ENCODE measurements at places on chromosomes 16 and 17. TPM values are rescaled to one million over a fixed set of nuclear protein-coding genes. Genes with fewer than 3 reads are reported as not detected.

GRCh38 chr16:20620003-20620402 lies 43.8 kb upstream of the ACSM2B start:
- H3K36me3 ChIP-seq = no peaks in the 10 kb centered on the region
- H3K4me3 ChIP-seq = no peak overlapping the region
- DNase-seq = no peak
- no peaks in the 10 kb centered on the region for H3K4me1 ChIP-seq
- H3K27ac ChIP-seq = no peak overlapping the region
- H3K27me3 ChIP-seq = no peaks in the 10 kb centered on the region

- H3K27ac ChIP-seq = peak overlapping the region; percentile 64
- no peak for DNase-seq
- peaks cover 97% of the 10 kb centered on the region for H3K27me3 ChIP-seq
- H3K4me3 ChIP-seq = peak overlapping the region; percentile 4
- H3K36me3 ChIP-seq = no peaks in the 10 kb centered on the region
Measured at GRCh38 chr17:61404913-61405685, 5.5 kb downstream of the TBX2 start.

The IRX3 gene
- total RNA-seq = not detected

- peaks cover 20% of the 10 kb centered on the region for H3K4me1 ChIP-seq
- H3K36me3 ChIP-seq = no peaks in the 10 kb centered on the region
- H3K27ac ChIP-seq = peak within 1 kb of the TSS; percentile 91
- peaks cover 4% of the 10 kb centered on the region for H3K27me3 ChIP-seq
- peak within 1 kb of the TSS; percentile 95 for H3K4me3 ChIP-seq
Measured at GRCh38 chr17:62965686-62966425, at the start of gene TANC2. Gene TANC2 (plus strand): TSS chr17:62966235. CDS start chr17:63009560, 43,325 bp downstream.

The LGALS9B gene
- total RNA-seq = 12.7 TPM

- H3K27me3 ChIP-seq = no peaks in the 10 kb centered on the region
- H3K4me3 ChIP-seq = peak overlapping the region; percentile 57
- H3K27ac ChIP-seq = peak overlapping the region; percentile 93
- peak; percentile 92 for DNase-seq
Measured at GRCh38 chr17:50541716-50542688, 5.0 kb upstream of the SPATA20 start.

DNA sequence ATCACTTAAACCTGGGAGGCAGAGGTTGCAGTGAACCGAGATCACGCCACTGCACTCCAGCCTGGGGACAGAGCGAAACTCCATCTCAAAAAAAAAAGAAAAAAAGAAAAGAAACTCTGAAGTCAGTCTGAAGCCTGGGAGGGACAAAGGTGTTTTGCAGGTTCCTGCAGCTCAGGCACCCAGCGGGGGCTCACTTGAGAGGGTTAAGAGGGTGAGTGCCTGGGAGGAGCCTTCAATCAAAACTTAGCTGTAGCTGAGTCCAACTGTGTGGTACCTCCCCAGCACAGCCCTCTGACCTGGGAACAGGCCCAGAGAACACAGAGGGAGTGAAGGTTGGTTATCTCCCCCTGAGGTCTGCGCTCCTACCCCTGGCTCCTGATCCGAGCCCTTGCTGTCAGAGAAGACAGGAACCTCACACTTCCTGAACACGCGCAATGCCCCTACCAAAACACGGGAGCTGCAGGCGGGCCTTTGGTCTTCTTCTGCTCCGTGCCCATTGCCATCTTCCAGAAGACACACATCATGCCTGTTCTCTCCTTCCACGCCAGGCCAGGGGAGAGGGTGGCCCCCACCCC lies 20.4 kb upstream of the ZC3H18 start:
- H3K27ac ChIP-seq = no peak overlapping the region
- peaks cover 29% of the 10 kb centered on the region for H3K27me3 ChIP-seq
- H3K4me3 ChIP-seq = no peak overlapping the region

GRCh38 chr17:58314706-58315015 lies 13.9 kb downstream of the TSPOAP1 start:
- H3K36me3 ChIP-seq = no peaks in the 10 kb centered on the region
- H3K27ac ChIP-seq = no peak overlapping the region
- H3K4me3 ChIP-seq = no peak overlapping the region
- H3K27me3 ChIP-seq = no peaks in the 10 kb centered on the region

The KRTAP2-3 gene
- total RNA-seq = not detected

The SLFN14 gene
- total RNA-seq = not detected

GRCh38 chr16:57862698-57863433 lies 60.6 kb upstream of the KIFC3 start:
- no peak overlapping the region for H3K27ac ChIP-seq
- peak; percentile 24 for DNase-seq
- H3K4me1 ChIP-seq = no peaks in the 10 kb centered on the region
- no peak overlapping the region for H3K4me3 ChIP-seq
- H3K27me3 ChIP-seq = peaks cover 17% of the 10 kb centered on the region

GRCh38 chr16:67516296-67517154 lies 12.1 kb upstream of the RIPOR1 start:
- no peaks in the 10 kb centered on the region for H3K27me3 ChIP-seq
- no peak overlapping the region for H3K27ac ChIP-seq
- no peak overlapping the region for H3K4me3 ChIP-seq
- H3K4me1 ChIP-seq = peaks cover 4% of the 10 kb centered on the region
- no peaks in the 10 kb centered on the region for H3K36me3 ChIP-seq

DNA sequence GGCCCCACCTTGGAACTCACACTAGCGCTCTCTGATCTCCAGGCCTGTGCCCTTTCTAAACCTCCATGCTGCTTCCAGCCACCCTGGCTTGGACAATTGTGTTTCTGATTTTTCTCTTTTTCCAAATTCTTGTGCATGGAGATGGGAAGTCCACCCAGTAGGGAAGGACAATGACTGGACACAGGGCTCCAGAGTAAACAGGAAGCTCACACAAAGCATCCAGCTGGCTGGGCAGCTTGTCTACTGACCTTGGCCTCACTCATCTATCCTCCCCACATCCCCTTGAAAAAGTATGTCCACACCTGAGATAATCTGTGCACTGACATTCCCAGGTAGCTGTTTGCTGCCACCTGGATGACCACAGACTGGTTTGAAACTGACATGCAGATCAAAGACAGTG lies 331.2 kb upstream of the MAF start:
- no peak overlapping the region for H3K4me3 ChIP-seq
- H3K27ac ChIP-seq = no peak overlapping the region
- no peaks in the 10 kb centered on the region for H3K36me3 ChIP-seq
- H3K27me3 ChIP-seq = no peaks in the 10 kb centered on the region

DNA sequence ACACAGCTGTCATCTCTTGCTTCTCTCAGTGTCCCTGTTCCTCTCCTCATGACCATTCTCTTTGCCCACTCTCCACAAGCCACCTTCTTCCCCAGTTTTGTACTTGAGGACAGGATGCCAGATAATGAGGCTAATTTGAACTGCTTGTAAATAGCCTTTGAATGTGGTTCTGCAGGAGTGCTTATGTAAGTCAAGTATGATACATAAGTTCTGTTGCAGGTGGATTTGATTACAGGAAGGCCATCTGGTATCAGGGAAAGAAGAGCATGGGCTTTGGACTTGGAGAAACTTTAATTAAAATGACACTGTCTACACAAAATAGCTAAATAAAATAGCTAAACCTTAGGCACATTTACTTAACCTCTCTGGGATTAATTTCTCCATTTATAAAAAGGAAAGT lies 120.2 kb upstream of the HLF start:
- H3K27me3 ChIP-seq = no peaks in the 10 kb centered on the region
- H3K27ac ChIP-seq = no peak overlapping the region
- H3K4me3 ChIP-seq = no peak overlapping the region
- no peaks in the 10 kb centered on the region for H3K36me3 ChIP-seq
- no peaks in the 10 kb centered on the region for H3K4me1 ChIP-seq

GRCh38 chr17:43627653-43628052 lies 34.1 kb downstream of the MEOX1 start:
- no peaks in the 10 kb centered on the region for H3K27me3 ChIP-seq
- DNase-seq = no peak
- H3K27ac ChIP-seq = no peak overlapping the region

The KRT9 gene
- not detected for total RNA-seq

- H3K4me3 ChIP-seq = no peak overlapping the region
- H3K4me1 ChIP-seq = peaks cover 18% of the 10 kb centered on the region
- no peaks in the 10 kb centered on the region for H3K27me3 ChIP-seq
- no peak for DNase-seq
- H3K27ac ChIP-seq = no peak overlapping the region
- no peaks in the 10 kb centered on the region for H3K36me3 ChIP-seq
Measured at GRCh38 chr16:12259651-12260050, 283.1 kb downstream of the SNX29 start.

DNA sequence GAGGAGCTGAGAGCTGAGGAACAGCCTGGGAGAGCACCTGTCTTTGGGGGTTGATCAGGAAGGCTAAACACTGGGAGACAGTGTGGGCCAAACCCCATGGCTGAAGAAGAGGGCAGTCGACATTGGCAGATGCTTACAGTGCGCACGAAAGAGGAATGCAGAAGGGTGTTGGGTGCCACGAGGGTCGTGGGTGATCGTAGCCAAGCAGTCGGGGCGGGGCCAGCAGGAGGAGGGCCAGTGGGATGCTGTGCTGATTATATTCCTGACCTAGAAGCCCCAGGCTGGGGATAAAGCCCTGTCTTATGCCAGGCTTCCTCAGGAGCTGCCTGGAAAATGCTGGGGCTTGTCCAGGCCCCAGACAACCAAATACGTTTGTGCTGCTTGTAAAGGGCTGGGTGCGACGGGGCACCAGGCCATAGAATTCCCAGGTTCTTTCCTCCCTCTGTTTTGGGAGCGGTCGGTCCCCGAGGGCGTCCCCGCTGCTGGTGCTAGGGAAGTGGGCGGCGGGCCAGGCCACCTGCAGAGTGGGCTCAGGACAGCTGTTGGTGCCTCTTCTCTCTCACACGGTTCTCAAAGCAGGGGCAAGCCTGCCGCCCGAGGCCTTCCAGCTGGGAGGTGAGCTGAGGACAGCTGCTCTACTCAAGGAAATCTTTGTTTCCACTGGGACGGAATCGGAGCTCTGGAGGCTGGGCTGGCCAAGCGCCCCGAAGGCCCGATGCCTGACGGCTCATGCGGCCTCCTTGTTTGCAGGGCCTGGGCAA lies 10.0 kb downstream of the C1QTNF1 start:
- peaks cover 9% of the 10 kb centered on the region for H3K4me1 ChIP-seq
- H3K27ac ChIP-seq = peak overlapping the region; percentile 57
- no peak overlapping the region for H3K4me3 ChIP-seq
- no peak for DNase-seq
- H3K36me3 ChIP-seq = no peaks in the 10 kb centered on the region

DNA sequence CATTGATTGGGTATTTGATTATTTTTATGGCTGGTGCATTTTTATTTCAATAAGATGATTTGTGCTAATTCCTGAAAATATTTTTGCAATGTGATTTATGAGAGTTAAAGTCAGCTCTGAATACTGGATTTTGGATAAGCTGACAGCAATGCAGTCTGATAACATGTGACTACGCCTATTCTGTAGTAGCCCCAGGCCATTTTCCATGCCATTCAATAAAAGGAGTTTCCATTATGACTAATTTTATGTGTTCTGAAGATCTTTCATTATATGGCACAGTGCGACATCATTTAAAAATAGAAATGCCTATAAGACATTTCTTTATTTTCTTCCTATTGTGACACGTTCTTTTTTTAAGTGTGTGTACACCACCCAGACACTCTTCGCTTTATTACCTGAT lies 46.3 kb downstream of the KCNJ2 start:
- no peak overlapping the region for H3K27ac ChIP-seq
- no peaks in the 10 kb centered on the region for H3K4me1 ChIP-seq

DNA sequence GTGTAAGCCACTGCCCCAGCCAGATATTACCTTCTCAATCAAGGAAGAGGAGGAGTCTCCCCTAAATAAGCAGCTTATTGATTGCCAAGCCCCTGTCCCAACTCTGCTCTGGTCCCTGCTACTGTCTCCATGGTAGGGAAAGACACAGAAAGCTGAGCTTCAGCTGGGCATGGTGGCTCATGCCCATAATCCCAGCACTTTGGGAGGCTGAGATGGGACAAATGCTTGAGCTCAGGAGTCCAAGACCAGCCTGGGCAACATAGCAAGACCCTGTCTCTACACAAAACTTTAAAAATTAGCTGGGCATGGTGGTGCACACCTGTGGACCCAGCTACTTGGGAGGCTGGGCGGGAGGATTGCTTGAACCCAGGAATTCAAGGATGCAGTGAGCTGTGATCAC lies 6.6 kb downstream of the JUP start:
- no peaks in the 10 kb centered on the region for H3K36me3 ChIP-seq
- H3K4me1 ChIP-seq = peaks cover 64% of the 10 kb centered on the region
- H3K27me3 ChIP-seq = no peaks in the 10 kb centered on the region
- DNase-seq = no peak
- H3K27ac ChIP-seq = peak overlapping the region; percentile 92

DNA sequence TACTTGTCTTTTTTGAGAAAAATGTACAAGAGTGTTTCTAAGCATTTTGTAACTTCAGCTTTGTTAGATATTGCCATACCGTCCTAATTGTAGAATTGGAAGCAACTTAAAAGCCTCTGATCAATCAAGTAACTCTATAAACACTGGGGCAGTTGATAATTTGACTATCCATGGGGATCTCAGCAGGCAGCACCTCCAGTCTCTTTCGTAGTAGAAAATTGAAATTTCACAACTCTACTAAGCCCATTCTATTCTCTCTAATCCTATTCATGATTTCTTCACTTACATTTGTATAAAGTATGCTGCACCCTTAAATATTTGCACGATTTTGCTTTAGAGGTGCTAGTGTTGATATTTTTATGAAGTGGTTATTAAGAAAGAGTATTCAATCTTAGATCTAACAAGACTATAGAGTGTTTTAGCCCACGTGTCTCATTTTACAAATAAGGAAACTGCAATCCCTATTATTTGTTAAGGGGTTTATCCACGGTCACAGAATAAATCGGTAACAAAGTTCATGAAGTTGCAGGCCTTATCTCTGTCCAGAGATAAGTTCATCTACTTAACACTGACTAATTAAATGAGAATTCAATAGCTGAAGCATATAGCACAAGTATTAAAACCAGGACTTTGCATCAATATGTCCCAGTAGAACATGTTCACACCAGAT lies 10.9 kb downstream of the ABCA6 start:
- DNase-seq = no peak
- no peak overlapping the region for H3K4me3 ChIP-seq
- no peaks in the 10 kb centered on the region for H3K4me1 ChIP-seq
- H3K36me3 ChIP-seq = no peaks in the 10 kb centered on the region

GRCh38 chr17:39813631-39814030 lies 50.5 kb downstream of the IKZF3 start:
- H3K4me1 ChIP-seq = no peaks in the 10 kb centered on the region
- DNase-seq = no peak
- H3K4me3 ChIP-seq = no peak overlapping the region
- H3K27ac ChIP-seq = no peak overlapping the region
- peaks cover 36% of the 10 kb centered on the region for H3K27me3 ChIP-seq

Data from transverse colon (tissue), 4 donors.